ENCODE measurements at places on chromosomes 1 and 21. TPM values are rescaled to one million over a fixed set of nuclear protein-coding genes. Genes with fewer than 3 reads are reported as not detected.

The COL6A1 gene
- total RNA-seq = 19.0 TPM

The WNT9A gene
- total RNA-seq = 1.1 TPM

The RNF187 gene
- total RNA-seq = 20.9 TPM

The PRKAA2 gene
- 11.2 TPM for total RNA-seq

The KCNE2 gene
- not detected for total RNA-seq

The IGSF9 gene
- not detected for total RNA-seq

The AADACL4 gene
- total RNA-seq = not detected

The IL19 gene
- total RNA-seq = not detected

The CFAP126 gene
- total RNA-seq = not detected

The ZFP69 gene
- 3.4 TPM for total RNA-seq

The EPHA10 gene
- not detected for total RNA-seq

The TFF2 gene
- total RNA-seq = not detected

The RPTN gene
- total RNA-seq = not detected

The FAM177B gene
- total RNA-seq = not detected

The VPS13D gene
- 48.3 TPM for total RNA-seq

All from thoracic aorta endothelial cell (primary cell).